MG63 (cell line): ENCODE measurements at places on chromosomes 5 and 9.
A peak's percentile ranks its signal among the peaks of the same experiment; 100 is the strongest.

- no peak for DNase-seq
These were observed 213.4 kb downstream of the MARCHF11 start for GRCh38 chr5:15966066-15966640.

DNA sequence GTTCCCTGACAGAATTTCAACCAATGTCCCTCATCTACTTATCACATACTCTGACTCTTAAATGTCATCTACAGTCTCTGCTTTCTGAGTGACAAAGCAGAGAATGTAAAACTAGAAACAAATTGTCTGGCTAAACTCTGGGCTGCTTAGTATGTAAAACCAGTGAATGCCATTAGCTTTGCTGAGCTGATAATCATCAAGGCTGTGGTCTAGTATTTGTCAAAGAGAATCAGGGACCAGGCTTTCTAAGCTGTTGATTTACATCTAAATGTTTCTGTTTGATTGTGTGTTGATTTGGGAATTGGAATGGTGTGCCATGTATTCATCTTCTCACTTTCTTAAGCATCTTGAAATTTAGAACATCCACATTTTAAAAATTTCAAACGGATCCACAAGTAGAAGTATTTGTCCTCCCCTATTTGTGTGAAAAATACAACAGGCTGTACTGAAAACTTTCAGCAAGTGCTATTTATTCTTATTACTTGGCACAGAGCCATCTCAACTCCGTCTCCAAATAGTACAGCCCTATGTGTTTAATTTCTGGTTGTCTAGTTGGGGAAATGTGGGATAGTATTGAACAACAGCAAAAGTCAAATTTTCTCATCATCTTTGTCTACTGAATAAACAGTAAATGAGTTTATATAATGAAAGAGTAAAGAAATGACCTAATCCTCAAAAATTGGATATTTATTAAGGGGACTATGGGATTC, 251.5 kb downstream of the KCTD16 start:
- DNase-seq, result no peak

- no peak for DNase-seq
These were observed 149.0 kb upstream of the GRAMD2B start for GRCh38 chr5:126274076-126274762.

DNA sequence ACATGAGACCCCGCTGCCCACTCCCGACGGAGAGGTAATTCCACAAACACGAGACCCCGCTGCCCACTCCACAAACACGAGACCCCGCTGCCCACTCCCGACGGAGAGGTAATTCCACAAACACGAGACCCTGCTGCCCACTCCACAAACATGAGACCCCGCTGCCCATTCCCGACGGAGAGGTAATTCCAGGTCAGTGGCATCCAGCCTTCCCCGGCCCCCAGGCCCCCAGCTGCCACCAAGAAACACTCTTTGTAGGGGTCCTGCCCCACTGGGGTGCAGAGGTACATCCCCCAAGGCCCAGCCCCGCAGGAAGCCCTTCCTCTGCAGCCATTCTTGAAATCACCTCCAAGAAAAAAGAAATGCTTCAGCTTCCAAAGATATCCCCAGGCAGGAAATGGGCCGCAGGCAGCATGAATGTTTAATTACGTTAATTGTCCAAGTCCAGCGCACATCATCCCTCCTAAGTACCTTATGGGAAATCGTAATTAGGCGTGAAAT, 115.9 kb downstream of the ADAMTS2 start:
- DNase-seq, result no peak

GRCh38 chr9:123111427-123112014, 78.1 kb downstream of the GPR21 start:
- DNase-seq, result no peak

GRCh38 chr5:71013575-71013974, 11.6 kb downstream of the NAIP start:
- DNase-seq, result no peak

DNA sequence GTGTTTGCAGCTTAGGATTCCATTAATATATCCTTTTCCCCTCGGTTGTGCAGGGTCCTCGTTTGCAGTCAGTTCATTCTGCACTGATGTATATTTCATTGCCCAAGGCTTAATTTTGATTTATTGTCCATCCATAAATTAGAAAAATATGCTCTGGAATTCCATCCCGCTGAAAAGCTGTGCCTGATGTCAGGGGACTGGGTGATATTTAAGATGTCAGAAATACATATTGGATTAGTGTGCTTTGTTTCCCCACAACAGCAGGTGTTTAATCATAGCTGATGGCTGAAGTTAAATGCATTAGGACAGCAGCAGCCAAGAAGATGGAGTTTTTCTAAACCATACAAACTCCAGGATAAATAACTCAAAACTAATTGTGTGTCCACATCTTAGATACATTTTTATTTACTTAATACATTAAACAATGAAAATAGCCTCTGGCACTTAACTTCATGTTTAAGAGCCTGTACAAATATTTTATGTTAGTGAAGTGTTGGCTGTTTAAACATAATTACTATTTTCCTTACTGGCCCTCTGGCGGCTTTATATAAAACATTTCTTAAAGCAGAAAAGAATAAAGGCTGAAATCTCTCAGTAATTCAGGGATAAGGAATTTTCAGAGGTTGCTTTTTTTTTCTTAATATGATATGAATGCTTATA, 170.4 kb upstream of the TBCA start:
- DNase-seq, result no peak

- no peak for DNase-seq
These were observed 35.0 kb upstream of the PCSK5 start for GRCh38 chr9:75855509-75855908.

- DNase-seq, result no peak
These were observed 99.6 kb downstream of the SLCO4C1 start for GRCh38 chr5:102196481-102196880.

DNA sequence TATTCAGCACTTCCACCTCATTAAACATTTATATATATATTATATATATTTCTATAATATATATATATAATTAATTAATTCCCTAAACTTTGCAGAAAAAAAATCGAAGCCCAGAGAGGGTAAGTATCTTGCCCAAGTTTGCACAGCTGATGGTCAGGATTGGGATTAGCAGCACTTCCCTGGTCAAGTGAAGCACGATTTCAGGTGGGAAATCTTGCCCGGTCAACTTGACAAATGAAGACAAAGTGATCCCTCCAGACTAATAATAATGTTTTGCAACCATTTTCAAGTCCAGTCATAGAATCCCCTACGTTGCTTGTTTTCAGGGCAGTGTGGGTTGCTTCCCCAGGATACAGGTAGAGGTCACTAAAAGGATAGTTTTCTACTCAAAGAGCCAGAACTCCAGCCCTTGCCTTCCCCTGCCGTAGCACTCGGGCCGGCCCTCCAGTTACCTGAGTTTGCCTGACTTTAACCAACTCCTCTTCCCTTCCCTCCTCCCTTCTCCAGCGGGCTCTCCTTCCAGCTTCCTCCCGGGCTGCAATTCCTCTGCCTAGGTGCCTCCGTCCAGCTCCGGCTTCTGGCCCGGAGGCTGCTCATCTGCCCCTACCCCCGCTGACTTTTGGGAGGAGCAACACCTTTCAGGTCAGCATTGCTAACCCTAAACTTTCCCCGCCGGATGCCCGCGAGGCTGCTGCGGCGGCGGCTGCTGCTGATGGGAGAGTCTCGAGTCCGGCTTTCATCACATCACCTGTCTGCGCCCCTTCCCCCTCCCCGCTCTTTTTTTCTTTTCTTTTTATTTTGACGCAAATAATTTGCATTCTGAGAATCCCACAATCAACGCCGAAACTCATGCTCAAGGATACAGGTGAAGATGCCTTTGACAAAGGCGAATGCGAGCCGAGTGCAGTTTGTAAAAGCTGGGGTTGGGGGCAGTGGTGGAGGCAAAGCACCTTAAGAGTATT, 930 bp downstream of the PRLR start:
- no peak for DNase-seq

DNA sequence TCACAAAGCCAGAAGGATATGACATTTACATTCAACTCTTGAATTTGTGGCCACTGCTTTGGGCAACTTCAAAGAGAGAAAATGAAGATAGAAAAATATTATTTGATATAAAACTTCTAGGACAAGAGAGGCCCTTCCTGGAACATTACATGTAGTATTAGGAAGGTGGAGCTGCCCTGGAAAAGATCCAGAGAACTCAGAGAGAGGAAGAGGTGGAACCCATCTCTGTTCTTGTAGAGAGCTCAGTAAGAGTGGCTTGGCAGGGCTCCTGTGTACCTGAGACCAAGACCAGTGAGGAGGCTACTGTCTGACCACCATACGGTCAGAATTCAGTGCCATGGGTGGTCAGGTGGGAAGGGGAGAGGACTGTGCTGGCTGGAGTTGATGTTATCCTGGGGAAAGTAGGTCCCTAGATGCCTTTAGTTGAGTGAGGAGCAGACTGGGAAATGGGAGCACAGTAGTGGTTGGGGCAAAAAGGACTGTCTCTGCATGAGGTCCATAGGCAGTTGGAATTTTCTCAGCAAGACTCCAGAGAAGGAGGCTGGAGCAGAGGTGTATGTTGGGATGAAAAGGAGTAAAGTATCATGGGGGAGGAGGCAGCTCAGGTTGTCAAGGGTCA, 7.6 kb downstream of the TGFBI start:
- DNase-seq, result no peak

- DNase-seq, result no peak
These were observed 130.1 kb downstream of the LRRC70 start for GRCh38 chr5:62708481-62709325.

GRCh38 chr5:1010641-1011046, 2.0 kb downstream of the NKD2 start:
- DNase-seq, result peak; percentile 13

DNA sequence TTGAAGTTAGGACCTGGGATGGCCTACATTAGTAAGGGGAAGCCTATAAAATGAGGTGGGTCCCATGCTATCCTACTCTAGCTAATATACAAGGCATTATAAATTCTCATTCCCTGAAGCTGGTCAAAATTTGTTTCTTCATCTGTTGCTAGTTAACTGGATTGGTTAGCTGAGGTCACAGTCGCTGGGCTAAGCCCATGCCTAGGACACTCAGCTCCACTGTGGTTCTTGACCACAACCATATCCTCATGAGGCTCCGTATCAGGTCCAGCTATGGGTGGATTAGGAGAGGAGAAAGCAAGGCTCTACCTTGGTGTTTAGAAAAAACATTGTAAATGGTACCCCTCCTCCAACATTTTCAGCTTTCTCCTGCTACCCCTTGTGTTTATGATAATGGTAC, 52.8 kb upstream of the RAI14 start:
- DNase-seq, result no peak
